ENCODE measurements at places on chromosomes 3 and 15.

- DNase-seq = no peak
Measured at GRCh38 chr15:26075770-26076169, 212.6 kb upstream of the ATP10A start.

GRCh38 chr3:99505200-99505599, 133.2 kb upstream of the COL8A1 start:
- no peak for DNase-seq

- DNase-seq = no peak
Measured at GRCh38 chr3:173584093-173584837, 186.7 kb downstream of the NLGN1 start.

DNA sequence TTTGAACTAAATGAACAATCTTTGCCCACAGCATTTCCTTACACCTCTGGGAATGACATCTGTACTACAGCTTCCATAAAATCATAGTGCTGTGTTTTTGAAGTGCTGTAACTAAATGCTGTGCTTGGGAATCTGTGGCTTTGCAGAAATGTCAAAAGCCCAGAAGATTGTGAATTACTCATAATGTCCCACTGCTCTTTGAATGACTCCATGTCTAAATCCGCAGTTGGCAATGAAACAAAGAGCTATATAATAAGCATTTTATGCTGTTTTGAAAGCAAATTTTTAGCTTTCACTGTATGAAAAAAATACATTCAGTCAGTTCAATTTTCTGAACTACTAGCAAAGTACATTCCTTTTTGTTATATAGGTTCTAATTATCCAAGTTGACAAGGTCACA, 88.6 kb upstream of the ADAMTS17 start:
- DNase-seq = no peak

DNA sequence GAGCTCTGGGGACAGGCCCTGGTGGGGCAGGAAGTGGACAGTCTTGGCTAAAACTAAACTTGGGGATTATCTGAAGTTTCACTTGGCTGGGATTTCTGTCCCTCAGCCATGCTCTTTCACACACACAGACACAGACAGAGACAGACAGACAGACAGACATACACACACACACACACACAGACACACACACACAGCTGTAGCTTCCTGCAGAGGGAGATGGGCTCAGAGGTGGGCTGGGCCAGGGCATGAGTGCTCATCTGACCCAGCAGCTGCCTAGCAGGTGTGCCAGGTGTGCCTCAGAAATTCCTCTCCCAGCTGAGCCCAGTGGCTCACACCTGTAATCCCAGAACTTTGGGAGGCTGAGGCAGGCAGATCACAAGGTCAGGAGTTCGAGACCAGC, 3.3 kb downstream of the RHOV start:
- DNase-seq = no peak

DNA sequence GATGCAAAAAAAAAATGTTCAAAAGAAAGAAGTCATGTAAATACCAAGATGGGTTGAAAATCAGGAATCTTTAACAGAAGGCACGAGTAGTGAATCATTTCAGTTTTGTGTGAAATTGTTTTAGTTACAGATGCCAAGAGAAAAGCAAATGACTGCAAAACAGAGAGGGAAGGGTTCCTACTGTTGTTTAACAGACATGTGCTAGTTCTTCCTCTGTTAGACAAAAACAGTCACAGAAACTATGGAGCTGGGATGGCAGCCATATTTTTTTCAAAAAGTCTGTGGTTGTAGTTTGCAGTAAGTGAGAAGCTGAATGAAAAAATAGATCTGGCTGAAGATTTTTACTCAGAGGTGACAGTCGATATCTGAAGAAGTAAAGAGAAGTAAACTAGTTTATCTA, 511.9 kb downstream of the ZIC1 start:
- DNase-seq = no peak

DNA sequence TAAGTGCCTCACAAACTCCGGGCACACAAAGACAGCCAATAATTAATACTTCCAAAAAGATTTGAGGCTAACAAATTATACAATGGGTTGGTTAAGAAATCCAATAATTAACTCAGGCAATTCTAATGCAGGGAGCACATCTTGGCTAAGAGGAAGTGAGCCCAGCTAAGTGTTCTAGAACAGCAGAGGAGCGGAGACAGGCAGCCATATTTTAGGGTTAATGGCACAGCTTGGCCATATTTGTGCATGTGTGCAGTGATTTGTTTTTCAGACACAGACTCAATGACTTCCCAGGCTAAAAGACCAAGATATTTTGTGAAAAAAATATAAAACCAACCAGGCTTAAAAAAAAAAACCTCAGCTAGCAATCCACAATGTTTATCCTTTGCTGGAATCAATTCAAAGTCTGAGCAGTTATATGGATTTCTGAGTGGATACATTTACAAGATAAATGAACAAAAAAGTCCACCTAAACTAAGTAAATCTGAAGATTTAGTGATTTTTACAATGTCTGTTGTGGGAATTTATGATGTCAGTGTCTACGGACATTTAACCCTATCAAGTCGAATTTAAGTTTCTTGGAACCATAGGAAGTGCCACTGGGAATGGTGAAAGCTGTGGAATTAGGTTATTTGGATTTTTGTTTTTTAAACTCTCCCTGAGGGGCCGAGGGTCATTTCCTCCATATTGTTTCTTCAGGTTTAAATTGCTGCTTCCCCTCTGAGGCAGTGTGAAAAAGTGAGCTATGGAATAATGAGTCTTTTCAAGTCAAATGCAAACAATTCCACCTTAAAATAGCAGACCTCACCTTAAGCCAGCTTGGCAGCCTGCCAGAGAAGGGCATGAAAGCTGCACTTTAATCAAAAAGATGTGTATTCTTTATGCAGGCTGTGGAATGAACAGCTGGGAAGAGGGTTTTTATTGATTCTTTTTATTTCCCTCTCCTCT, 413.7 kb upstream of the TBL1XR1 start:
- no peak for DNase-seq

DNA sequence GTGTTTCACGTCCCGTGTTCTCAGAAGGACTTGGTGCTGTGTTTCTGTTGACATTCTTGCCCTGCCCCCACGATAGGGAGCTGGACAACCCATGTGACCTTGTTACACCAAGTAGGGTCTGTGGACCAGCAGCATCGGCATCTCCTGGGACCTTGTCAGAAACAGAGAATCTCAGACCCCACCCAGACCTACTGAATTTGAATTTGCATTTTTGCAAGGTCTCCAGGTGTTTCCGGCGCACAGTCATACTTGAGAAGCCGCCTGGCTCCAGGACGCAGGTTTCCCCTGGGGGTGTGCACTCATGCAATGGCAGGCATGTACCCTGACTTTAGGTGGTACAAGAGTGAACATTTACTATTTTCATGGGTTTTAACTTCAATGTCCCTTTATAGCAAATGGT, 117.9 kb downstream of the TLE3 start:
- no peak for DNase-seq
